ENCODE measurements at places on chromosomes 6 and 20. TPM values are rescaled to one million over a fixed set of nuclear protein-coding genes. Genes with fewer than 3 reads are reported as not detected.

- no peak for DNase-seq
- no peak overlapping the region for H3K4me3 ChIP-seq
- H3K27ac ChIP-seq, result no peak overlapping the region
- H3K27me3 ChIP-seq, result no peaks in the 10 kb centered on the region
- no peaks in the 10 kb centered on the region for H3K36me3 ChIP-seq
- H3K4me1 ChIP-seq, result no peaks in the 10 kb centered on the region
Observed at GRCh38 chr6:139823099-139823807, 448.8 kb upstream of the CITED2 start.

DNA sequence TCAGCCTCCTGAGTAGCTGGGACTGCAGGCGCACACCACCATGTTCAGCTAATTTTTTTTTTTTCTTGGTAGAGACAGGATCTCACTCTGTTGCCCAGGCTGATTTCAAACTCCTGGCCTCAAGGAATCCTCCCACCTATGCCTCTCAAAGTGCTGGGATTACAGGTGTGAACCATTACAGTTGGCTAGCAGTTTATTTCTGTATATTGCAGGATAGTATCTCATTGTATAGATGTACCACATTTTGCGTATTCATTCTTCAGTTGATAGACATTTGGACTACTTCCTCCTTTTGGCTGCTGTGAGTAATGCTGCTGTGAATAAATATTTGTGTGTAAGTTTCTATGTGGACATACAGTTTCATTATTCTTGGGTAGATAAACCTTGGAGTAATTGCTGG is 32.9 kb downstream of the ASXL1 start:
- no peaks in the 10 kb centered on the region for H3K27me3 ChIP-seq
- H3K27ac ChIP-seq, result no peak overlapping the region
- peaks cover 1% of the 10 kb centered on the region for H3K4me1 ChIP-seq

DNA sequence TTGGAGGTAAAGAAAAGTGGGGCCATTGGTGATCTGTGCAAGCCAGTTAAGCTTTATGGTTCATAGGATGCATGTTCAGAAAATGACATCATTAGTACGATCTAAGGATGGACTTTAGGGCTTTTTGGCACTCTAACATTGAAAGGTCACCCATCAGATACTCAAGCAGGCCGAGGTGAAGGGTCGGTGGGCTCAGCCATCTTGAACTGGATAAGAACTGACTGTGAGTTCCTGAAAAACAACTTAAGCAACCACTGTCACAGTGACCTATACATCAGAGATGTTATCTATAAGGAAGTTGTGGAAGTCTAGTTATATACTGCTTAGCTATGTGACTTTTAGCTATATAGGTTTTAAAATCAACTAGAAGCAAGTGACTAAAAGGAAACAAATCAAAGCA is 13.0 kb upstream of the ITCH start:
- no peak for DNase-seq
- no peaks in the 10 kb centered on the region for H3K27me3 ChIP-seq
- no peaks in the 10 kb centered on the region for H3K4me1 ChIP-seq
- no peak overlapping the region for H3K4me3 ChIP-seq
- H3K27ac ChIP-seq, result no peak overlapping the region
- H3K36me3 ChIP-seq, result no peaks in the 10 kb centered on the region

DNA sequence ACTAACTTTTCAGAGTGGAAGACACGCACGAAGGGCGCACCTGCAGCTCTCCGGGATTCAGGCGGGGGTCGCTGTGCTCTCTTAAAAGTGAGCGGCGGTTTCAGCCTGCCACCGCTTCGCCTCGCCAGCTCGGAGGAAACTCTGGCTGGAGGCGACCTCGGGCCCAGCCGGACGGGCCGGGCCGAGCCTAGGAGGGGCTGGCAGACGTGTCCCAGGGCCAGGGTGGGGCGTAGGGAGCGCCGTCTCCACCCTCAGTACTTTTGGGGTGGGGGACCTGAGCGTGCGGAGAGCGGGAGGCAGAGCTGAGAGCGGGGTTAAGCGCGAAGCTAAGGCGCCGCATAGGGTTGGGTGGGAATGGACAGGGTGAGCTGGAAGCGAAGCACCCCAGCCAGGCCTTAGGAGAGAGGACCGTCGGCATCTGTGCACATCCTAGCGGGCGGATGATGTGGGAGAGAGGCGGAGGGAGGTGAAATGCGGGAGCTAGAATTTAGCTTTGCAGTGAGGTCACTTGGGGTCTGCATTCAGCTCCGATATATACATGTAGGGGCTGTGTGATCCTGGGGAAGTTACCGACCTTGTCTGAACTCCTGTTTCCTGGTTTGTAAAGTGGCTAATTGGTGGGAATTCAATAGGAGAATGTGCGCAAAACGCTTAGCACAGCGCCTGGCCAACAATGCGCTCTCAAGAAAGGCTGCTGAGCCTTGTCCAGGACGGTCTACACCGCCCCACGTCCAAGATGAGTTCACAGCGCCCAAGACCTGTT is 6.5 kb upstream of the TFAP2A start:
- no peak for DNase-seq
- no peak overlapping the region for H3K27ac ChIP-seq
- H3K36me3 ChIP-seq, result no peaks in the 10 kb centered on the region
- peaks cover 20% of the 10 kb centered on the region for H3K4me1 ChIP-seq
- H3K4me3 ChIP-seq, result no peak overlapping the region

HLA-DPA1 gene
- total RNA-seq, result 82.3 TPM

MYMX gene
- total RNA-seq, result not detected

C6orf15 gene
- total RNA-seq, result not detected

GRCh38 chr20:1776681-1777475 is 118.3 kb upstream of the SIRPA start:
- peak overlapping the region; percentile 53 for H3K4me3 ChIP-seq
- no peak for DNase-seq
- H3K4me1 ChIP-seq, result peaks cover 12% of the 10 kb centered on the region
- H3K27ac ChIP-seq, result peak overlapping the region; percentile 51
- no peaks in the 10 kb centered on the region for H3K27me3 ChIP-seq

DNA sequence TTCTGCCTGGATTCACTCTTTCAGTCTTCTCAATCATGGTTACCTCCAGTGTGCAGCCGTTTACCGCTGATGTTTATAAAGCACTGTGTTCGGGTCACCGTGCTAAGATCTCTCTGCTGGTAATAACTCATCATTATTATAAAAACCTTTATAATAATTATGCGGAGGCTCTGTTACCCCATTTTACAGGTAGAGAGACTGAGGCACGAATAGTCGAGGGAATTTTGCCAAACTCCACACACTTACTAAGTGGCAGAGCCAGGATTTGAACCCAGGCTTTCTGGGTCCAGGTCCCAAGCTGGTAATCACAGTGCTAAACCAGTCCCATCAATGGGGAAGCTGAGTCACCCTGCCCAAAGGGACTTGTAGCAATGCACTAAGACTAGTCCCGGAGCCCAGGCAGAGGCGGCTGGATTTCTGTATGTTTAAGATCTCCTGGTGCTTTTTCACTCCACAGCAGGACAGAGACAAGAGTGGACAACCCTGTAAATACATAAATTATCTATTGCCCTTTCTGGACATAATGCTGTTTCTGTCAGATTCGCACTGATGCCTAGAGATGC is 48.1 kb downstream of the SYNJ2 start:
- no peak for DNase-seq
- H3K4me1 ChIP-seq, result peaks cover 49% of the 10 kb centered on the region
- no peak overlapping the region for H3K4me3 ChIP-seq
- no peaks in the 10 kb centered on the region for H3K27me3 ChIP-seq
- no peak overlapping the region for H3K27ac ChIP-seq
- H3K36me3 ChIP-seq, result no peaks in the 10 kb centered on the region

GRCh38 chr20:45621593-45621992 is 7.9 kb upstream of the WFDC10A start:
- H3K27me3 ChIP-seq, result no peaks in the 10 kb centered on the region
- no peak for DNase-seq
- no peak overlapping the region for H3K27ac ChIP-seq
- no peak overlapping the region for H3K4me3 ChIP-seq

DNA sequence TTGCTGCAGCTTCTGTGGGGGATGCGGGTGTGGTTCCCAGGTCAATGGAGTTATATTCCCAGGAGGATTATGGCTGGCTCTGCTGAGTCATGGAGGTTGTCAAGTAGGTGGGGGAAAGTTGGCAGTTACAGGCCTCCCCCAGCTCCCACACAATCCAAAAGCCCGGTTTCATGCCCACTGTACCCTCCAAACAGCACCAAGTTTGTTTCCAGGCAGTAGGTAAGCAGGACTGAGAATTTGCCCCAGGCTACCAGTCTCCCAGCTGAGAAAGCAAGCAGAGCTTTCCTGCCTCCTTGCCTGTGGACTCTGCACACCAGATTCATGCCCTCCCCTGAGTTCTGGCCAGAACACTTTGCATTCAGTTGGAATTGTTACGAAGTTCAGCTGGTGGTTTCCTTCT is 578.2 kb downstream of the MEI4 start:
- no peaks in the 10 kb centered on the region for H3K27me3 ChIP-seq
- DNase-seq, result no peak
- H3K4me1 ChIP-seq, result no peaks in the 10 kb centered on the region
- no peaks in the 10 kb centered on the region for H3K36me3 ChIP-seq

GRCh38 chr20:63309261-63310071 is 16.5 kb downstream of the COL20A1 start:
- H3K27me3 ChIP-seq, result no peaks in the 10 kb centered on the region
- no peaks in the 10 kb centered on the region for H3K4me1 ChIP-seq
- H3K4me3 ChIP-seq, result no peak overlapping the region
- no peak overlapping the region for H3K27ac ChIP-seq
- DNase-seq, result no peak

DNA sequence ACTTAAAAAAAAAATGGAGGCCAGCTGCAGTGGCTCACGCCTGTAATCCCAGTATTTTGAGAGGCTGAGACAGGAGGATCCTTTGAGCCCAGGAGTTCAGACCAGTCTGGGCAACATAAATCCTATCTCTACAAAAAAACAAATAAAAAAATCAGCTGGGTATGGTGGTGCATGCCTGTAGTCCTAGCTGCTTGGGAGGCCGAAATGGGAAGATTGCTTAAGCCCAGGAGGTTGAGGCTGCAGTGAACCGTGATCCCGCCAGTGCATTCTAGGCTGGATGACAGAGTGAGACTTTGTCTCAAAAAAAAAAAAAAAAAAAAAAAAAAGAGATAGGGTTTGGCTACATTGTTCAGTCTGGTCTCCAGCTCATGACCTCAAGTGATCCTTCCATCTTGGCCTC is 29.7 kb downstream of the MYO6 start:
- no peak overlapping the region for H3K4me3 ChIP-seq
- no peaks in the 10 kb centered on the region for H3K27me3 ChIP-seq
- no peaks in the 10 kb centered on the region for H3K36me3 ChIP-seq
- H3K27ac ChIP-seq, result no peak overlapping the region
- no peak for DNase-seq

CARMIL1 gene
- 19.6 TPM for total RNA-seq

GRCh38 chr6:5411414-5411813 is 150.1 kb downstream of the FARS2 start:
- no peak overlapping the region for H3K4me3 ChIP-seq
- no peaks in the 10 kb centered on the region for H3K36me3 ChIP-seq
- H3K4me1 ChIP-seq, result no peaks in the 10 kb centered on the region
- no peak for DNase-seq

- H3K27me3 ChIP-seq, result no peaks in the 10 kb centered on the region
- H3K27ac ChIP-seq, result no peak overlapping the region
- no peaks in the 10 kb centered on the region for H3K36me3 ChIP-seq
- no peak for DNase-seq
Observed at GRCh38 chr6:146990284-146990683, 213.9 kb upstream of the STXBP5 start.

DNA sequence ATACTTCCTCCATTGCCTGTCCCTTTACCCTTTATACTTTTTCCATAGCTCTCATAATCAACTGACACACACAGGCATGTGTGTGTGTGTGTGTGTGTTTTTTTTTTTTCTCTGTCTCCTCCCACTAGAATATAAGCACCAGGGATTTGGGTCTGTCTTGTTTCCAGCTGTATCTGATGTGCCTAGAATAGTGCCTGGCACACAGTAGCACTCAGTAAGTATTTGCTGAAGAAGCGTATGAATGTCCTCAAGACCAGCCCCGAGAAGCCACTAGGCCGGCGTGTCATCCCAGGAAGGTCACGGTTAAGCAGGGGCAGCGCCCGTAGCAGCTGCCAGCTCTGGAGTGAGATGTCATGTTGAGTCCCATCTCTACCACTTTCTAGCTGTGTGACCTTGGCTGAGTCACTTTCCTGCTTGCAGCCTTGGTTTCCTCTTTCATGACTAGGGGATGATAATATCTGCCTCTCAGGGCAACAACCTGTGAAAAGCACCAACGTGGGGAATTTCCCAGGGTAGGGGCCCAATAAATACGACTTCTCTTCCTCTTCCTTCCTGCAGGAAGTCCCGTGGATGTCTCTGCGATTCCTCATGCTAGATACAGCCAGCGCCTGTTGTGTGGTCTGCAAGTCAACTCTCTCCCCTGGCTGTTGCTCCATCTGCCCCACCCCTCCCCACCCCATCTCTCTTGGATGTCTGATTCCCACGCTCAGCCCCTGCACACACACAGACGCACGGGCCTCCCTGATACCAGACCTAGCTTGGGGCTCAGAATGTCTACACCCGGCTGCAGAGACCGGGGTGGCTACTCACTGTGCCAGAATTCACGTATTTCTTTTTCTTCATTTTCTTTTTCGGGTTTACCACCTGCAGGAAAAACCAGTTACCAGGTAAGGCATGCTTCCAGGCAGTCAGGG is 58.1 kb downstream of the RAB44 start:
- H3K4me1 ChIP-seq, result peaks cover 36% of the 10 kb centered on the region
- no peaks in the 10 kb centered on the region for H3K27me3 ChIP-seq
- peak overlapping the region; percentile 22 for H3K27ac ChIP-seq
- H3K36me3 ChIP-seq, result no peaks in the 10 kb centered on the region
- DNase-seq, result no peak
- no peak overlapping the region for H3K4me3 ChIP-seq

DNA sequence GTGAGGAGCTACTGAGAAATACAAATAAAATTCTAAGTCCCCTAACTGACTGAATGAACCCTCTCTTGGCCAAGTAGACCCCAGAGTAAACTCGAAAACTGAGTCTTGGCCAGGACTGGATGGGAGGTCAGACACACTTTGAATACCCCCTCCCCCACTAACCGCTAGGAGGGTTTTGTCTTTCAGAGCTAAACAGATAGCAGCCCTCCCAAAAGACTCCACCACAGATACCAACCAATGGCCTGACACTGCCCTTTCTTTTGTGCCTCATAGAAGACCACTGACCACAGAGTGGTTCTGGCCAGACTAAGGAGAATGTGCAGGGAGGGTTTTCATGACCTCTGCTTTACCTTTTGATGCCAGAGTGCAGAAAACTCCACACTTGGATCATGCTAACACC is 42.1 kb downstream of the SPACA1 start:
- H3K27ac ChIP-seq, result no peak overlapping the region
- H3K4me3 ChIP-seq, result no peak overlapping the region
- H3K36me3 ChIP-seq, result no peaks in the 10 kb centered on the region
- no peak for DNase-seq
- H3K4me1 ChIP-seq, result no peaks in the 10 kb centered on the region

Measured in vagina (tissue), 2 donors.